Hypothalamus (tissue), 51 donors: ENCODE measurements at places on chromosomes 3 and 15.

DNA sequence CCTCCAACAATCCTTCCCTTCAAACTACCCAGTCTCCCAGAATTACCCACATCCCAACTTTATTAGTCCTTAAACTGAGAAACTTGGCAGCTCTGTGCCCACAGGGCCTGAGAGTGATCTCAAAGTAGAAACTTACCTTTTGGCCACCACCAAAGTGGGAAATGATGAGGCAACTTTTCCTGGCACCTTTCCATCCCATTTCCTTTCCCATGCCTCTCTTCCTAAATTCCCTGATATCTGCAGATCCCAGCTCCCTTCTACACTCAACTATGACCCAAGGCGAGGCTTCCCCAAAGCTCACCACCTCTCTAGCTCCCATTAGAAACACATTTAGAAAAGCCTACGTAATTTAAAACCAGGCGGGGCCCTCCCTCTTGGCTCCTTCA, 271.9 kb downstream of the FOXP1 start:
- no peak for DNase-seq

GRCh38 chr3:81621277-81621676, 140.2 kb downstream of the GBE1 start:
- no peak for DNase-seq

DNA sequence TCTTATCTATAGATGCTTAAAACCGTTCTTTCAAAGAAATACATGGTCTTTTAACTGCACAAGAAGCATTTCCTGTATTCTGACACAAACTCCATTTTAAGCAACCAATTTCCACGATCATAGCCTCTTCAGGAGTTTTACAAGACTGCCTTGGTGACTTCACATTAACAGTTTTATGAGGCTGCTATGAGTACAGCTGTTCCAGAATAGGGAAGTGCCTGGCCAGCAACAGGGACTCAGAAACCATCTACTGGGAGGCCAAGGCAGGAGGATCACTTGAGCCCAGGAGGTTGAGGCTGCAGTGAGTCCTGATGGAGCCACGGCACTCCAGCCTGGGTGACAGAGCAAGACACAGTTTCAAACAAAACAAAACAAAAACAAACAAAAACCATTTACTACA, 78.4 kb downstream of the B3GNT5 start:
- no peak for DNase-seq

DNA sequence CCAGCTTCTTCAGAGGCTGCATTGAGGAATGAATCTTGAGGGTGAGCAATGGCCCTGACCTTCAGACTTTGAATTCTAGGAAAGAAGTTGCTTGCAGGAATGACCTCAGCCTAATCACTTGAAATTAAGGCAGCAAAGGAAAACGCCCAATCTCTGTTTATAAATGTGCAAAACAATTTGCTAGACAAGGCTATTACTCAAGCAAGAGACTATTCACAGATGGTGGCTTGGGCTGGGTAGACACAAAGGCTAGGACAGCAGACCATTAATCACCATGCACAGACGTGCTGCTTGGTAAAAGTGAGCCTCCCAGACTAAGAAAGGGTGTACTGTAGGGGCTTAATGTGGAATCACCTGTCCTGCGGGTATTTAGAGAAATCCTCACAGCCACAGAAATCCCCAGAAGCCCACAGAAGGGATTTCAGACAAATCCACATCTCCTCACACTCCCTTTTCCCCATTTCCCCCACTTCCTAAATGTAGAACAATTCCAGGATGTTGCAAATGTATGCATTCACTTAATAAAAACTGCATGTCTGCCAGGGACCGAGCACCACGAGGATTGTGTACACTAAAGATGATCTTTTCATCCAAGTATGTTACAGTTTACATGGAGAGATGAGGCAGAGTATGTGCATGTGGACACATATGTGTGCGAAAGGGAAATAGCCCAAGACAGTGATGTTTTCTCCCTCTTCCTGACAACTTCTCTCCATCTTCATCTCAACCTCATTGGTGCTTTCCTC, 259.5 kb downstream of the THSD4 start:
- no peak for DNase-seq

- DNase-seq = no peak
Measured at GRCh38 chr15:25362545-25362944, 76.3 kb downstream of the UBE3A start.

- DNase-seq = no peak
Measured at GRCh38 chr3:131812433-131812832, 222.4 kb downstream of the CPNE4 start.

- no peak for DNase-seq
Measured at GRCh38 chr3:142353571-142353970, 94.3 kb downstream of the XRN1 start.
